ENCODE measurements at places on chromosomes 6 and 20. TPM values are rescaled to one million over a fixed set of nuclear protein-coding genes. Genes with fewer than 3 reads are reported as not detected.

GRCh38 chr6:116287689-116288282 lies 8.1 kb upstream of the TSPYL1 start:
- H3K27me3 ChIP-seq, result no peaks in the 10 kb centered on the region
- H3K27ac ChIP-seq, result no peak overlapping the region
- H3K4me3 ChIP-seq, result no peak overlapping the region
- DNase-seq, result no peak
- no peaks in the 10 kb centered on the region for H3K36me3 ChIP-seq

DNA sequence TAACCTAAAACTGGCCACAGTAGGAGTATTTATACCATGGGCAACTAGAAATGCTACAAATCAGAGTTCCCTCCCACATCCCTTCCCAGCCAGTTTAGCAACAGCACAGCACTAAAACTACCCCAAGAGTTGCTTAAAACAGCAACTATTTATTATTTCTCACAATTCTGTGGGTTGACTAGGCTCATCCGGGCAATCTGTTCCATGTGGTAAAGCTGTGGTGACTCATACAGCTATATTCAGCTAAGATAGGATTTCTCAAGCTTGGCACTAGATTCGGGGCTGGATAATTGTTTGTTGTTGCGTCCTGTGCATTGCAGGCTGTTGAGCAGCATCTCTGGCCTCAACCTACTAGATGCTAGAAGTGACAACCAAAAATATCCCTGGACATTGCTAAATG lies 8.6 kb upstream of the HECA start:
- H3K36me3 ChIP-seq, result no peaks in the 10 kb centered on the region
- no peak overlapping the region for H3K4me3 ChIP-seq
- no peaks in the 10 kb centered on the region for H3K27me3 ChIP-seq
- peaks cover 17% of the 10 kb centered on the region for H3K4me1 ChIP-seq

GRCh38 chr20:37243076-37243936 lies 18.3 kb downstream of the GHRH start:
- H3K4me1 ChIP-seq, result no peaks in the 10 kb centered on the region
- no peak for DNase-seq
- no peaks in the 10 kb centered on the region for H3K36me3 ChIP-seq
- no peaks in the 10 kb centered on the region for H3K27me3 ChIP-seq

GRCh38 chr6:6946206-6947155 lies 161.3 kb upstream of the RREB1 start:
- no peaks in the 10 kb centered on the region for H3K36me3 ChIP-seq
- no peaks in the 10 kb centered on the region for H3K4me1 ChIP-seq
- H3K4me3 ChIP-seq, result no peak overlapping the region

DNA sequence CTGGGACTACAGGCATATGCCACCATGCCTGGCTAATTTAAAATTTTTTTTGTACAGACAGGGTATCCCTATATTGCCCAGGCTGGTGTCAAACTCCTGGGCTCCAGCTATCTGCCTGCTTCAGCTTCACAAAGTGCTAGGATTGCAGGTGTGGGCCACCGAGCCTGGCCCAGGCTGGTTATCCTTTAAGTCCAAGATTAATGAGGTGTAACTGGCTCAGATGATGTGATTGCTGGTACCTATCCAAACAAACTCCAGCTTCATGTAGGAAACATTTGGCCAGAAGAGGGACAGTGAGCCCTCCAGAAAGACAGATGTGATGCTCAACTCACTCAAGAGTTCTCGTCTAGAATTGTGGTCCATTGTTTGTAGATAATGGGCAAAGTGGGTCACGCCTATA lies 9.2 kb upstream of the ZNF318 start:
- no peaks in the 10 kb centered on the region for H3K36me3 ChIP-seq
- no peak overlapping the region for H3K27ac ChIP-seq
- no peak overlapping the region for H3K4me3 ChIP-seq
- no peaks in the 10 kb centered on the region for H3K4me1 ChIP-seq
- no peaks in the 10 kb centered on the region for H3K27me3 ChIP-seq

GRCh38 chr20:54843865-54844264 lies 368.5 kb downstream of the DOK5 start:
- no peak overlapping the region for H3K27ac ChIP-seq
- H3K4me1 ChIP-seq, result no peaks in the 10 kb centered on the region
- no peaks in the 10 kb centered on the region for H3K27me3 ChIP-seq
- H3K4me3 ChIP-seq, result no peak overlapping the region
- H3K36me3 ChIP-seq, result no peaks in the 10 kb centered on the region
- DNase-seq, result no peak

TP53TG5 gene
- total RNA-seq, result 6.4 TPM

RAET1L gene
- total RNA-seq, result not detected

PHF3 gene
- total RNA-seq, result 76.1 TPM

MOG gene
- total RNA-seq, result not detected
